NCI-H2081 treated with DMSO at 0.1 percent for 48 hours (cell line): ENCODE measurements at places on chromosomes 16 and 17.

DNA sequence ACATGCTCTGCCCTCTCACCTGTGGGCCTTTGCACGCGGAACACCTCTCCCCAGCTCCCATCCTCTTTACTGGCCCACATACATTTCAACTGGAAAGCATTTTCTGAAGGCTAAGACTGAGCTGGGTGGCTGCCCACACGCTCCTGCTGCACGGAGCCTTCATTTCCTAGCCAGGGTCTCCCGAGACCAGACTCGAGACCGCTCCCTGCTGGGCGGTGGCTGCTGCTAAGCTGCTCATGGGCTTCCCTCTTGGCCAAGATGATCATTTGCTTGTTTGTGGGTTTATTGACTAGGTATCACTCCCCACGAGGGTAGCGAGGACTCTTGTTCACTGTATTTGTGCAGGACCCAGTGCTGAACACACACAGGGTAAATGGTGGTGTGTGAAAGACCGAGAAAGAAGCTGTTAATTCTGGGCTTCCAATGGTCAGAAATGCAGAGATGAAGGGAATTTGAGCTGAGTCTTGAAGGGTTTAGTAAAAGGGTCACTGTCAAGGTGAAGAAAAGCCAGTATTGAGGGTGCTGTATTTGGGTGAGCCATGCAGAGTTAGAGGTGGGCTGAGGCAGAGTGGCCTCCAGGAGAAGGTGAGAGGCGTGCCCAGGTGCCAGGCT is 907 bp downstream of the TRAPPC2L start:
- DNase-seq: no peak

DNA sequence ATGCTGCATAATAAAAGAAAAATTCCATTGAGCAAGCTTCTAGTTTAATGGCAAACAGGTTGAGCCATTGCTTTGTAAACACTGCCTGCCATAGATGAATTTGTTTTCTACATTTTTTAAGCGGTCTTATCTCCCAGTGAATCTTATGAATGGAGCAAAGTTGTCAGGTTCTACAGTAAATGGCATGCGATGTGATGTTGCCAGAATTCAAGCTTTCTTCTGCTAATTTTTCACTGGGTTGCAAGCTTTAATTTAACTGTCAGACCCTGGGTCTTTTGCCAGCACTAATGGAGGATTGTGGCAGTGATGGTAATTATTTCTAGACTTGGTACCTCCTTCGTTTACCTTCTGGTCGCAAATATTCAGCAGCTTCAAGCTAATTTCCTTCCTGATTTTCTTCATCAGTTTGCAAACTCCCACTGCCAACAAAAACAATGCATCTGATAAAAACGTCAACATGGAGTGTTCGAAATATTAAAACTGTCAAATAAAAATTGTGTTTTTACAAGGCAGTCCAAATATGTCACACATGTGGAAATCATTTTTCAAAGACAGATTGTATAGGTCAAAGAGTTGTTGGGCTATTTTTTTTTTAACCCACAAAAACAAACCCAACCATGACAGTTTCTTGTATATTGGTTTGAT is 274.2 kb upstream of the ERCC4 start:
- no peak for DNase-seq

- no peak for DNase-seq
These were observed 100.1 kb downstream of the TMEM100 start for GRCh38 chr17:55622547-55622946.

DNA sequence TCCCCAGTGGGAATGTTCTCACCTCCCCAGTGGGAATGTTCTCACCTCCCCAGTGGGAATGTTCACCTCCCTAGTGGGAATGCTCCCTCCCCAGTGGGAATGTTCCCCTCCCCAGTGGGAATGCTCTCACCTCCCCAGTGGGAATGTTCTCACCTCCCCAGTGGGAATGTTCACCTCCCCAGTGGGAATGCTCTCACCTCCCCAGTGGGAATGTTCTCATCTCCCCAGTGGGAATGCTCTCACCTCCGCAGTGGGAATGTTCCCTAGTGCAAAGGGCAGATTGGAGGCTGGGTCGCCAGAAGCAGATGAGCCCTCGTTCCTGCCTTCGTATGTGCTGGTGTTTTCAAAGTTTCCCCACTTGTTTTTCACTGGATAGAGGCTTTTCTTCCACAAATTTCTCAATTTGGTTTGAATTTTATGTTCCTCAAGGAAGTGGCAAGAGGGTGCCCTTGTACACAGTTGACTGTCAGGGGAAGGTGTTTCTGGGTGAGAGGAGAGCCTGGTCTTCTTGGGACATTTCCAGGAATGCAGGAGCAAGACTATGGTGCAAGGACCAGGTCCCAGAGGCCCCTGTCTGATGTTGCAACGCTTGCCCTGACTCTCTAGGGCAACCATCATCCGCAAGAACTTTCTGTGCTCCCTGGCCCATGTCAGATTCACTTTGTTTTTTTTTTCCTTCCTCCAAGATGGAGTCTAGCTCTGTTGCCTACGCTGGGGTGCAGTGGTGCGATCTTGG is 34.0 kb downstream of the TRARG1 start:
- DNase-seq: no peak

DNA sequence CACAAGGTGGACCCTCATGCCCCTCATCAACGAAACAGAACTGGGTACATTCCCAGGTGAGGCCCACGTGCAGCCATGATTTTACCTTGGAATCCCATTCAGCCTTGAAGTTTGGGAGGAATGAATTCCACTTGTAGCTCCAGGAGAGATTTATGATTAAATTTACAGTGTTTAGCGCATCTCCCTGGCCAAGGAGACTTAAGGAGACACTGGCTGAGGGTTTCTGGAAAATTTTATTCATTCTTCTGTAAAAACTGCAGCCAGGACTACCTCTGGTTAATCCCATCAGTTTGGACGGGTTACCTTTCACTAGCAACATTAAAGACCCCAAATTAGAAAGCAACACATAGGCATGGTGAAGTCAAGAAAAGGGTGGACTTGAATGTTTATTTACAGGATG is 87.2 kb upstream of the SMURF2 start:
- no peak for DNase-seq

GRCh38 chr16:56625140-56625942 is at the start of gene MT1E:
MT1E (plus strand) TSS chr16:56625781; CDS start chr16:56625852, 71 bp downstream.
- DNase-seq: no peak

GRCh38 chr17:10156948-10157607 is 41.3 kb downstream of the GAS7 start:
- DNase-seq: no peak

- DNase-seq: no peak
These were observed 24.5 kb upstream of the ZNF287 start for GRCh38 chr17:16593356-16594102.

DNA sequence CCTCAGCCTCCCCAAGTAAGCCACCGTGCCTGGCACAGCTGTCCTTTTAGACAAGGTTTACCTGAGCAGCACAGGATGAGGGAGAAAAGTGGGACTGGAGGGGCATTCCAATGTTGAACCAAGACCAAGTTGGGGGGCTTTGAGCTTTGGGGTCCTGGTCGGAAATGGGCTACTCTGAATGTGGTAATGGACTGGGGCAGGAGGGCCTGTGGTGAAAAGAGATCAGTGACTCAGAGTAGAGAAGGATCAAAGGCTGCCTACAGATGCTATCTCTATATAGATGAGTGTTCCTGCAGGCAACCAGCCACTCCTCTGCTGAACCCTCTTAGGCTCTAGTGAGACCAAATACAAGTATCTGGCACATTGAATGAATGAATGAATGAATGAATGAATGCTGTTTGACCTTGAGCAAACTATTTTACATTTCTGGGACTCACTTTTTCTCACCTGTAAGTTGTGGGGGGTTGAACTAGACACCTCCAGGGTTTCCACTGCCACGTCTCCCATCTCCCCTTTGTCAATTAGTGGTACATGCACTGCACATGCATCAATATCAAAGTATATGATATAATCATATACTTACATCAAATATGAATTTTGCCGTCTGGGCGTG is 26.3 kb upstream of the ETV4 start:
- DNase-seq: no peak

DNA sequence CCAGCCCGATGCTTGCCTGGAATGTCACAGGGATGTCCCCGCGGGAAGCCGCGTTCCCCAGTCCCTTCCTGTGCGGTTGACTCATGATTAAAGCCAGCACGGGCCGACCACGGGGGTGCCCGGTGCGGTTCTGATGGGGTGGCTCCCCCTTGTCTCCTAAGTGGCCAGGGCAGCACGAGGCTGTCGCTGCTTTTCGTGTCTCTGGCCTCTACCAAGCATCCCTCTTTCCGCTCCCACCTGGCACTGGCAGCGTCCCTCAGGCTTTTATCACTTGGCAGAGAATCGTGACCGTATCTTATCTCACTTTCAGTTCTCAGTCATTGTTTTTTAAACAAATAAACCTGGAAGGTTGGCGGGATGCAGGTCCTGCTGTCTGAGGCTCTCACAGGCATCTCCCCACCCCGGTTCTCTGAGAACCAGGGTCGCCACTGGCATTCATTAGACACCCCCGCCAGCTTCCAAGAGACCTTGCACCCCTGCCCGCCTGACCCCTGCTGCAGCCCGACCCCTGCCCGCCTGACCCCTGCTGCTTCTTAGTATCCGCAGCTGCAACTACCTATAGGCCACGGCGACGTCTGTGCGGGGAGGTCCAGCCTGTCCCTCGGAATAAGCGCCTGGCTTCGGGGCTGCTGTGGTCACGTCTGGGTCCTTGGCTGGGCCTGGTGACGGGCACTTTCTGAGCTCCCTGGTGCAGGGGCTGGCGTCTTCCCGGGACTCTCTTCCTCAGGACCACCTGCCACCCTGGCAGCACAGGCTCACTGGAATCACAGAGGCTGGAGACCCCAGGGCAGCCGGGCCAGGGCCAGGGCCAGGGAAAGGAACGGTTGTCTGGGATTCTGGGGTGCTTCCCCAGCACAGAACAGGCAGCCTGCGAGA is 7.5 kb downstream of the C1QTNF8 start:
- DNase-seq: no peak

GRCh38 chr17:83026311-83026811 is 53.0 kb upstream of the METRNL start:
- DNase-seq: no peak

- peak; percentile 78 for DNase-seq
These were observed 24.3 kb upstream of the KRT20 start for GRCh38 chr17:40909351-40909750.

DNA sequence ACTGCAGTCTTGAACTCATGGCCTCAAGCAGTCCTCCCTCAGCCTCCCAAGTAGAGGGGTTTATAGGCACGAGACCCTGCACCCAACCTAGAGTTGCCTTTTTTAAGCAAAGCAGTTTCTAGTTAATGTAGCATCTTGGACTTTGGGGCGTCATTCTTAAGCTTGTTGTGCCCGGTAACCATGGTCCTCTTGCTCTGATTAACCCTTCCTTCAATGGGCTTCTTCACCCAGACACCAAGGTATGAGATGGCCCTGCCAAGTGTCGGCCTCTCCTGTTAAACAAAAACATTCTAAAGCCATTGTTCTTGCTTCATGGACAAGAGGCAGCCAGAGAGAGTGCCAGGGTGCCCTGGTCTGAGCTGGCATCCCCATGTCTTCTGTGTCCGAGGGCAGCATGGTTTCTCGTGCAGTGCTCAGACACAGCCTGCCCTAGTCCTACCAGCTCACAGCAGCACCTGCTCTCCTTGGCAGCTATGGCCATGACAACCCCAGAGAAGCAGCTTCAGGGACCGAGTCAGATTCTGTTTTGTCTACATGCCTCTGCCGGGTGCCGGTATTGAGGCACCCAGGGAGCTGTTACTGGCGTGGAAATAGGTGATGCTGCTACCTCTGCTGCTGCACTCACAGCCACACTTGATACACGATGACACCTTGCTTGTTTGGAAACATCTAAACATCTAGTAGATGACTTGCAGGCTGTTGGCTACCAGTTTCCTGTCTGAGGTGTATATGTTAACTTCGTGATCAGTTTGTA is 3.3 kb downstream of the RPL13 start:
- DNase-seq: no peak

GRCh38 chr16:55043499-55043898 is 112.8 kb downstream of the IRX5 start:
- no peak for DNase-seq

DNA sequence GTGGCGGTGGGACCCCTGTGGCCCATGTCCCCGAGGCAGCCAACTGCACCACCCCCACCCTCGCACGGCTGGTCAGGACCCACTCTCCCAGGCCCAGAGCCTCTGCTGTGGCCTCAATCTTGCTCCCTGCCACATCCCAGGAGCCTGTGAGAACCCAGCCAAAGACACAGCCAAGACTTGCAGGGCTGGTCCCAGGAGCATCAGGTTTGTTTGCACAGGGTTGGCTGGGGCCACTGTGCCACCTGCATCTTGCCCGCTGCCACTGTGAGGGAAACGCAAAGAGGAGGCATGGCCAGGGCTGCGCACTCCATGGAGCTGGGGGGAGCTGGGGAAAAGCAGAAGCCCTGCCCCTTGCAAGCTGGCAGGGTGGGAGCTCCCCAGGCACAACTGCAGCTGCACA is 92.5 kb downstream of the SSH2 start:
- DNase-seq: no peak

GRCh38 chr16:30699615-30700099 is 686 bp downstream of the SRCAP start:
- no peak for DNase-seq

DNA sequence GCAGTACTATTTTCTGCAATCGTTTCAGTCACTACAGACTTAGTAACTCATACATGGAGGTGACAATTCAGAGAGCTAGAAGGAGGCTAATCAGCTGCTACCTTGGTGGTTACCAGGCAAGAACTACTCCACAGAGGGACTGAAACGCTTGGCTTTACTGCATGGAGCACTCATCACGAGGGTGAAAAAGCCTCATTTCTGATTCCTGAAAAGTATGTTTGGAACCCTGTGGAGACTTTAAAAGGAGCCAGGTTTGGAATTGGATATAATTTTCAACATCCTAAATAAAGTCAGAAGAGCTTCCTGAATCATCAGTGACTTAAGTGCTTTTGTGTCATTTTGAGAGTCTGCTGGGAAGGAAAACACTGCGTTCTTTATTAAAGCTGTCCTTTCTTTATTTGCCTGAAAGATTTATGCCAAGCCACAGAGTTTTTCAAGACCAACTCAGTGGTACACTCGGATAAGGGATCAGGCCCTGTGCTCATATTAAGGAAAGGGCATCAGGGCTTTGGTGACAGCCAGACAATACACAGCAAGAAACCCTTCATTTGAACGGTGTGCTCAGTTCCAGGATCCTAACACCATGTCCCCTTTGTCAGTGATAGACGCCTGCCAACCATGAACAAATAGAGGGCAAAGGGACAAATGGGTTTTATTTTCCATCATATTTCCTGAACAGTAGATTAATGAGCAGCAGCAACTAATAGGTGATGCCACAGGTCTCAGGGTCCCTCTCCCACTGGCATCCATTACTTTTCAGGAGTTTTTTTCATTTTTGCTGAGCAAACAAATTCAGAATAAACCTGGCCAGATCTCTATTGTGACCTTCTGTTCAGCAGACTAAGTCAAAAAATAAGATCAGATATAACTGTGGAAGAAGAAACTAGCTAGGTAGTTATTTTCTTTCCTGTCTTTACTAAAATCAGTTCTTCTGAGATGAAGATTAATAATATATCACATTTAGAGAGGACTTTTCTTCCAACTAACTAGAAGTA is 80.5 kb upstream of the CLEC18B start:
- peak; percentile 3 for DNase-seq

DNA sequence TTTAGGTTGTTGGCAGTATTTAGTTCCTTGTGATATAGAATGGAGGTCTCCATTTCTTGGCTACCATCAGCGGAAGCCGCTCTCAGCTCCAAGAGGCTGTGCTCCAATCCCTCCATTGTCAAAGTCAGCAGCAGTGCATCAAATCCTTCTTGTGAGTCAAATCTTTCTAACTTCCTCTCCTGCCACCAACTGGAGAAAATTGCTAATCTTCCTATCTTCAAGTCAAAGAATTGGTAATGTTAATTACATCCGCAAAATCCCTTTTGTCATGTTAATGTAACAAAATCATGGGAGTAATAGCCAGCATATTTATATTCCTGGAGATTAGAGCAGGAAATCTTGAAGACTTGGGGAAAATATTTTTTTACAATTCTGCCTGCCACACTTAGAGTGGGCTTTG is 436.4 kb upstream of the DYNLRB2 start:
- no peak for DNase-seq

GRCh38 chr17:27989046-27989445 is 53.4 kb upstream of the NLK start:
- DNase-seq: no peak
